ENCODE measurements at places on chromosomes 12 and 14. TPM values are rescaled to one million over a fixed set of nuclear protein-coding genes. Genes with fewer than 3 reads are reported as not detected.

DNA sequence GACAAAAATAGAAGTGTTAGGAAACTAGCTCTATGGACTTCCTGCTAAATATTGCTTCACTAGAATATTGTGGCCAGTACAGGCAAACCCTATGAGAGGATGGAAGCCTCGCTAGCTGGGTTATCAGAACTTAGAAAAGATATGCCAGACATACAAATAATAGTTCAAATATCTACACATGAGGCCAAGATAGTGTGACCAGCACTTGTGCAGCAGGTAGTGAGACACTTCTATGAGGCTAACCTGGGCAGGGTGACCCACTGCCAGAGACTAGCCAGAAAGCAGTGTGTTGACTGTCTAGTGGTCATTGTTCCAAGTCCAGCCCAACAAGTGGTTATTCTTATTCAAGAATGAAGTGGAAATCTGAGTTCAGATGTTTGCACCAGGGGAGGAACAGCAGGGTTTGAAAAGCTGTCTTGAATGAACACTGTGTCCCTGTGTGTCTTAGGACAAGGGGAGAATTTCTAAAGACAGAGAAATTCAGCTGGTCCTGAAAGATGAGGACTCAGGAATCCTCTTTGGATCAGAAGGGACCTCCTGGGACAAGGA is 16.3 kb downstream of the TSPAN8 start:
- no peak for DNase-seq

- no peak for DNase-seq
These were observed 19.0 kb downstream of the DIP2B start for GRCh38 chr12:50523772-50524171.

DNA sequence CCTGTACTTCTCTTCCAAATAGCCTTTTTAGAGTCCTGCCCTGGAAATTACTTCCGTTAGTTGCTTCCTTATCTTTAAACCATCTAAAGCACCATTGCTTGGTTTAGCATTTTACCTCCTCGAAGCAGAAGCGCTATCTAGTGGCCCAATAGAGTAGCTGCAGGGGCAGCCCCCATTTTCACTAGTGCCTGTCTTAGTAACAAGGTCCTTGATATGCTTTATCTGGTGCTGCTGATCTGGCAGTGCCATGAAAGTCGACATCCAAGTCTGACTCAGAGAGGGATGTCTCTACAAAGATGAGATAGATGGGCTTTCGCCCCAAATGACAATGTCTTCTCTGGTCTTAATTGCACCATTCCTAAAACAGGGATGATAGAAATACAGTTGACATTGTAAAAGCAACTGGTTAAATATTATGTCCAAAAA is 25.0 kb upstream of the CIT start:
- peak; percentile 74 for DNase-seq

GRCh38 chr14:100119251-100119650 is 40.2 kb downstream of the DEGS2 start:
- no peak for DNase-seq

GRCh38 chr14:21557084-21557901 is 22.6 kb downstream of the OR10G3 start:
- DNase-seq, result peak; percentile 64

- no peak for DNase-seq
These were observed 125.0 kb downstream of the PRIMA1 start for GRCh38 chr14:93663317-93663716.

Gene DIO2
- not detected for total RNA-seq

Gene ZC2HC1C
- 0.88 TPM for total RNA-seq

Data from natural killer cell treated with Interleukin-12 subunit alpha and Interleukin-12 subunit beta and Interleukin-15 and Interleukin-18, amount 100 ng/mL, for 72 hours (primary cell).